ENCODE measurements at places on chromosomes 12 and 14.

- no peak for DNase-seq
Measured at GRCh38 chr14:76708771-76709170, 52.5 kb upstream of the VASH1 start.

DNA sequence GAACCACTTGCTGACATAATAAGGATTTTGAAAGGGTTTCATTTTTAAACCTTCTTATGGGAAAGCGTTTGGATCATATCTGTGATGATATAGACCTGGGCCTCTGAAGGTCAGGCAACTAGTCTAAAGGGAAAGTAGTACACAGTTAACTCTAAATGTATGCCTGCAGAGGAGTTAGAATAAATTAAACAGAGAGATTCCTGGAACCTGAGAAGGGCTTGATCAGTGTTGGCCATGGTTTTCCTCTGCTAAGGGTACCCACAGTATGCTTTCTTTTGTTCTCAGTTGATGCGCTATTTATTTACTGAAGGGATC is 14.4 kb upstream of the POLR3B start:
- no peak for DNase-seq

DNA sequence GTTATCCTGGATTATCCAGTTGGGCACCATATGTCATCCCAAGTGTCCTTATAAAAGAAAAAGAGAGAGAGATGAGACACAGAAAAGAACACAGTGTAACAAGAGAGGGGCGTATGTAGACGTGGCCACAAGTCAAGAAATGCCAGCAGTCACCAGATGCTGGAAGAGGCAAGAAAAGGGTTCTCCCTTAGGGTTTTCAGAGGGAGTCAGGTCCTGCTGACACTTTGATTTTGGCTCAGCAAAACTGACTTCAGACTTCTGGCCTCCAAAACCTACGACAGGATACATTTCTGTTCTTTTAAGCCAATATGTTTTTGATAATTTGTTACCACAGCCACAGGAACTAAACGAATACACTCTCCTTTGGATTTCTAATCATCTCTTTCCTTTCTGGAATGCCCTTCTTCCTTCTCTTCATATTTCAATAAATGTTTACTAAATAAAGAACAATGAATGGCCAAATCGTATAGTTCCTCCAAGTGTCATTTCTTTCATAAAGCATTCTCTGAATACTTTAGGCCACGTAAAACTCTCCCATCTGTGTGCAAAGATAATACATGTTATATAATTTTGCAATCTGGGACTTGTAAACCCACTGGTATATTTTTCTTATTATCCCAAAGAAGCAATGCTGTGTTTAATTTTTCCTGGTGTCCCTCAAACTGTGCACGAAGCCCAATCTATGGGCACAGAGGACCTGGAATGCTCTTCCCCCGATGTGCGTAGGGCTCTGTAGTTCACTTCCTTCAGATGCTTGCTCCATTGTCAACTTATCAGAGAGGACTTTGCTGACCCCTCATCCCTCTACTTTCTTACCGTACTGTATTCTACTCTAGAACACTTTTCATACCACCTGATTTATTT is 303.6 kb downstream of the CEP128 start:
- DNase-seq: peak; percentile 38

GRCh38 chr14:102415671-102416070 is 52.9 kb downstream of the TECPR2 start:
- DNase-seq: no peak
